ENCODE measurements at places on chromosomes 4 and X. TPM values are rescaled to one million over a fixed set of nuclear protein-coding genes. Genes with fewer than 3 reads are reported as not detected.

GRCh38 chr4:138243369-138243768 lies 1.2 kb upstream of the SLC7A11 start:
- no peaks in the 10 kb centered on the region for H3K27me3 ChIP-seq
- no peak for DNase-seq
- H3K36me3 ChIP-seq, result no peaks in the 10 kb centered on the region

Gene SPANXD
- total RNA-seq, result not detected

DNA sequence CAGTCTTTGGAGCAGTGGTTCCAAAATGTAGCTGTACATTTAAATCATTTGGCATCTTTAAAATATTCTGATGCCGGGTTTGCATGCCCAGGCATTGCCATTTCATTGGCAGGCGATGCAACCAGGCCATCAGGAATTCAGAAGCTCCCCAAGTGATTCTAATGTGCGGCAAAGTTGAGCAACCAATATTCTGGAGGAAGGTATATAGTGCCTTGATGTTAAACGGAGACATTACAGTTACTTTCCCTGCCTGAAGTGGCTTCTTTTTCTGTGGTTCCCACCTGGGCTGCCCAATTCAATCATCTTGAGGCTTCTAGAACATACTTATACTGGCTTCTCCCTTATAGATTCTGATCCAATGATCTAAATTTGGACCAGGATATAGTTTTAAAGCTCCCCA lies 68.7 kb upstream of the PGM2 start:
- no peak overlapping the region for H3K27ac ChIP-seq
- no peaks in the 10 kb centered on the region for H3K4me1 ChIP-seq
- no peak overlapping the region for H3K4me3 ChIP-seq
- H3K27me3 ChIP-seq, result peaks cover 2% of the 10 kb centered on the region
- no peak for DNase-seq
- no peaks in the 10 kb centered on the region for H3K36me3 ChIP-seq

- no peaks in the 10 kb centered on the region for H3K4me1 ChIP-seq
- H3K27me3 ChIP-seq, result no peaks in the 10 kb centered on the region
- H3K27ac ChIP-seq, result no peak overlapping the region
- DNase-seq, result no peak
- no peaks in the 10 kb centered on the region for H3K36me3 ChIP-seq
Measured at GRCh38 chr4:116342143-116342542, 743.2 kb downstream of the TRAM1L1 start.
